Spinal cord (tissue), 10 donors: ENCODE measurements at places on chromosomes 3 and 15.

DNA sequence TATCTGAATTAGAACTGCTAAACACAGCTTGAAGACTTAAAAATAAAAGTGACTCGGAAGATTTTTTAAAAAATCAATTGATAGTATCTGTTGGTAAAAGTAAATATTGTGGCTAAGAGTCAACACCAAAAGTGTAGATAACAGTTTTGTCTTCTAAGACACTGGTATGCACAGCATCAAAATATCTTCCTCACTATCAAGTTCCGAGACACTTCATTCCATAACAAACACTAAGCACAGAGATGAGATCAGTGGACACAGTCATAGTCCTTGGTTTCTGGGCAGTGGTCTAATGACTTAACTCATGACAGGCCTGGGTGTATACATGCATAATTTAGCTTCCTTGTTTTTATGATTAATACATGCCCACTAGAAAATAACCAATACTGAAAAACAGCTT is 63.2 kb downstream of the PXYLP1 start:
- DNase-seq, result no peak

GRCh38 chr15:89775815-89776214 is 317 bp upstream of the MESP2 start:
- no peak for DNase-seq

- no peak for DNase-seq
These were observed 28.0 kb downstream of the RFTN1 start for GRCh38 chr3:16485395-16485992.

DNA sequence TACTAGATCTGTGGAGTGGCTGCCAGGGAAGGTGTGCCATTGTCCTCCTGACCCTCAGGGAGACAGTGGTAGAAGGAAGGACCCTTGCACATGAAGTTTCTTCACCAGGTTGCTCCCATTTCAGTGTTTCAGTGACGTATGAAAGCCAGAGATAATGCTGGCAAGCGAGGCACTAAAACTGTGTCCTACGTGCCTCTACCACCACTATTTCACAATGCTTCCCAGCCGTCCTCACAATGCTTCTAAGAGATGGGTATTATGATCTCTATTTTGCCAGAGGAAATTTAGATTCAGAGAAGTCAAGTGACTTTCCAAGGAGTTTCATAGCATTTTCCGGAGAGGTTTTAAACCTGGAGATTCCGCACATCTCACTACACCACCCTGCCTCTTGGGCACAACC is 28.0 kb upstream of the RNF7 start:
- DNase-seq, result no peak

DNA sequence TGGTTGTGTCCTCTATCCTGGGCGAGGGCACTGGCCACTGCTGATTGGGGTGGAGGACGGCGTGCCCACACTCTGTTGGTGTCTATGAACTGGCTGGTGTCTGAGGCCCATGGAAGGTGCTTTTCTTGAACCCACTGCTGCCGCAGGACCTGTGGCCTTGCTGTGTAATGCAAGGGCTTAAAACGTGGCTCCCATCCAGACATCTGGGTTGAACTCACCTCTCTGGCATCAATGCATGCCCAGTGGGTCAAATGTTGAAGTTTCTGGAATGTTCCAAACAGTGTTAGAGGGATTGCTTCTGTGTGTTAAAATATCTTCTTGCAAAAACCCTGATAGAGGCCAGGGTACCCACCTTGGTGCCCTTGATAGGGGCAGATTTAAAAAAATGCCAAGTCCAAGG is 42.6 kb downstream of the FAM3D start:
- DNase-seq, result no peak

- no peak for DNase-seq
These were observed 357.1 kb upstream of the CFAP20DC start for GRCh38 chr3:59406943-59407342.

DNA sequence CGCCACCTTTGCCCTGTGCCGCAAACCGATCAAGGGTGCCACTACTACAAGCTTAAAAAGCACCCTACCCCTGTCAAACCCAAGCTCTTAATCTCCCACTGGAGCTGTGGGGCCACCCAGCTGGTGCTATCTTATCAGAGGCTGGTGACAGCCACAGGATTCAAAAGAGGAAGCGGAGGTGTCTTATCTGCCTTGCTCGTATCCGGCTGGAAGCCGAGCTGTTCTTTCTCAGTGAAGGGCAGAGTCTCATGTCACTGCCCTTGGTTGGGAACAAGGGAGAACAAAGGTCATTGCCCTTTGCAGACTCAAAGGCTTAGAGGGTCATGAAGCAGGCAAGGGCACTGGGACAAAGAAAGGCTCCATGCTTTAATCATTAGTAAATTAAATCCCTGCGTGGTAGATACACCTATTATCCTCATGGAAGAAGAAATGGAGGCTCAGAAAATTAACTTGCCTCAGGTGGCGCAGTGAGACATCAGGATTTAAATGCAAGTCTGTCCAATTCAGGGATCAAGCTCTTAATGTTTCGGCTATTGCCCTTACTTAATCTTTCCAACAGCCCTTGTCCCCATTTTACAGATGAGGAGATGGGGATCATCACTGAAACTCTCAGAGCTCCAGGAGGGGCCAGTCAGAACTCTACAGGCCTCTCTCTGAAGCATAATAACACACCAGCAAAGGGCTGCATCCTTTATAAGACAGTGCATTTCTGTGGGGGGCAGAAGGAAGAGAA is 360.0 kb upstream of the PROK2 start:
- no peak for DNase-seq

- DNase-seq, result no peak
These were observed 563.3 kb upstream of the GOLIM4 start for GRCh38 chr3:168659015-168659414.

DNA sequence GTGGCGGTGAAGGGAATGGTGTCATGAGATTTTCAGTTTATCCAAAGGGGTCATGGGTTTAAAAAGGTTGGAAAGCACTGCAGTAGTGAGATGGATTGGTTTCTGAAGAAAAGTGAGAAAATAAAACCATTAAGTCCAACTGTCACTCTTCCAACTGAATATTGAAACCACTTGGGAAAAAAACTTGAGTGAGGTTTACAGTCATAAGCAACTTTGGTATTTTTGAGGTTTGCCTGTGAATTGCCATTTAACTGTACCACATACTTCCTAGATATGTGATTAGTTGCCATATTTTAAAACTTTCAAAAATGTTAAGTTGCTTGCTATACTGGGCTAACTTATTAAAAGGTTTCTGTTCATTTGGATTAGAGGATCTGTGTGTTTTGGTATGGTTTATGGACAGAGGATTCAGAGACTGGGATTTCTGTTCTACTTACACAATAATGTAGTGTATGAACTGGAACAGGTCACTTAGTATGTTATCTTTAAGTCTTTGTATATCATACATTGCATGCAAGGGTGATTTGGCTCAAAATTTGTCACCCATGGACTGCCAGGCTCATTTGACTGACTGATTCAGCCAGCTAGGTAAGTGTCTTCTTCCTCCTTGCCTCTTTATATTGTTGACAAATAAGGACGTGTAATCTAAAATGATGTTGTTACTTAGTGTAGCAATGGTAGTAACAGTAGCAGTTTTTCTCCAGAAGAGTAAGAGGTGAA is 201.4 kb upstream of the EOMES start:
- no peak for DNase-seq

GRCh38 chr3:10352146-10352911 is 31.4 kb upstream of the SEC13 start:
- no peak for DNase-seq

GRCh38 chr15:43253431-43254403 is 13.0 kb downstream of the TGM5 start:
- DNase-seq, result peak; percentile 22

- DNase-seq, result no peak
These were observed 566.4 kb upstream of the SUCLG2 start for GRCh38 chr3:68220832-68221231.

GRCh38 chr3:42871592-42872196 is 4.0 kb downstream of the CYP8B1 start:
- no peak for DNase-seq

GRCh38 chr3:189267981-189268613 is 96.3 kb downstream of the TPRG1 start:
- no peak for DNase-seq

DNA sequence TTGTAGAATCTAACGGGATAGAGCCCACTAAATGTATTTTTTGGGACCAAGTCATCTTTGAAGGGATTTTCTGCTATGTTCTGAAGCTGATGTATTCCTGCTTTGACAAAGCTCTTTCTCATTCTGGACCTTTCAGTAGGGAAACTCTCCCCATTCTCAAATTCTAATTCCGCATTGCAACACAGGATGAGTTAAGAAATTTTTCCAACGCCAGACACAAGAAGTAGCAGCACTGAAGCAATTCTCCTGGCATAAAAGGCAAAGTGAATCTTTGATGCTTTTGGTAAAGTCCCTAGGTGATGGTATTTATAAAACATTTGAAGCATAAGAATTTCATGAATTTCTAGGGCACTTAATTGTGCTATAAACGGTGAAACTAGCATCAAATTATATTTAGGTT is 76.8 kb downstream of the ZPLD1 start:
- DNase-seq, result no peak

DNA sequence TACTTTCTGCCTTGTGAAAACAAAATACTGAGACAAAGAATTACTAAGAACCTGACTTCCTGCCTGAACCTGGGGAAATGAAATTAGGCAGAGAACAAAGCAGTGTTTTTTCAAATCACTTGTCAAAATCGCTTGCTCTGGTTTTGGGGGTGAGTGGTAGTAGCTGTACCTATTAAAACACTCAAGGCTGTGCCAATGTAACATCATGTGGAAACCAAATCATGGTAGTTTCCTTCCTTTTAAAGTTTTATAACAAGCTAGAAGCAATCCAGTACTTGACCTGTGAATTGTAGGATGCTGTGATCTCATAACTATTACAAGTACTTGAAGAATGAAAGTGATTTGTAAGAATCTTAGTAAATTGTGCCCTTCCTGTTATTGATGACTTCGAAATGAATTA is 6.7 kb downstream of the CMTM8 start:
- no peak for DNase-seq

GRCh38 chr15:69225355-69226022 is 65.1 kb downstream of the GLCE start:
- no peak for DNase-seq

- no peak for DNase-seq
These were observed 491 bp upstream of the ZNF774 start for GRCh38 chr15:90351479-90352106.

- DNase-seq, result peak; percentile 26
These were observed 562 bp downstream of the NBEAL2 start for GRCh38 chr3:46979958-46980497.

- no peak for DNase-seq
These were observed 77.8 kb upstream of the LPP start for GRCh38 chr3:188076176-188076575.

DNA sequence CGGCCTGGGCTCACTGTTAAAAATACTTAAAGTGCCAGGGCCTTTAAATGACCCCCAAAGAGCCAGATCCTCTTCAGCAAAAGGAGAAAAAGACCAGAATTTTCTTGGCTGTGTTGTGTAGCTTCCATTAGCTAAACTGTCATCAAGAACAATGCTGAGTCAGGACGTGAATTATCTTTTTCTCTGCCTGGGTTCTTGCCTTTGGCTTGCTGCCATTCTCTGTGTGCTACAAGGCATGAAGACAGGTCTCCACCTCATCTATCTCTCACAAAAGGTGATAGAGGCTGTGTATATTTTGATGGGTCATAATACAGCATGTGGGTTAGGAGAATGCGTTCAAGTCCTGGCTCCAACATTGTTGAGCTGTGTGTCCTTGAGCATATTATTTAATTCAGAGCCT is 52.4 kb upstream of the SELENOK start:
- no peak for DNase-seq
